Sigmoid colon (tissue), 7 donors: ENCODE measurements at places on chromosomes 3 and 15. TPM values are rescaled to one million over a fixed set of nuclear protein-coding genes. Genes with fewer than 3 reads are reported as not detected.

- no peak for DNase-seq
These were observed 265.1 kb upstream of the COL8A1 start for GRCh38 chr3:99373088-99373845.

DNA sequence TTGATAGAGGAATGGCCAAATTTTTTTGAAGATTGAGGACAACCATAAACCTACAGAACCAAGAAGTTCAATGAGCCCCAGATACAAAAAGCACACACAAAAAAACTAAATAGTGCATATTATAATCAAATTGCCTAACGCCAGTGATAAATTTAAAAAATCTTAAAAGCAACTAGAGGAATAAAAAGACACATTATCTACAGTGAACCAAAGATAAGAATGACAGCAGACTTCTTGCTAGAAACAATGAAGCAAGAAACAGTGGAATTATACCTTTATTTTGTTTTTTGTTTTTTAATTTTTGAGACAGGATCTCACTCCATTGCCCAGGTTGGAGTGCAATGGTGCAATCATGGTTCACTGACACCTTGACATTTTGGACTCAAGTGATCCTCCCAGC is 9.9 kb upstream of the SAMD7 start:
- no peak for DNase-seq

DNA sequence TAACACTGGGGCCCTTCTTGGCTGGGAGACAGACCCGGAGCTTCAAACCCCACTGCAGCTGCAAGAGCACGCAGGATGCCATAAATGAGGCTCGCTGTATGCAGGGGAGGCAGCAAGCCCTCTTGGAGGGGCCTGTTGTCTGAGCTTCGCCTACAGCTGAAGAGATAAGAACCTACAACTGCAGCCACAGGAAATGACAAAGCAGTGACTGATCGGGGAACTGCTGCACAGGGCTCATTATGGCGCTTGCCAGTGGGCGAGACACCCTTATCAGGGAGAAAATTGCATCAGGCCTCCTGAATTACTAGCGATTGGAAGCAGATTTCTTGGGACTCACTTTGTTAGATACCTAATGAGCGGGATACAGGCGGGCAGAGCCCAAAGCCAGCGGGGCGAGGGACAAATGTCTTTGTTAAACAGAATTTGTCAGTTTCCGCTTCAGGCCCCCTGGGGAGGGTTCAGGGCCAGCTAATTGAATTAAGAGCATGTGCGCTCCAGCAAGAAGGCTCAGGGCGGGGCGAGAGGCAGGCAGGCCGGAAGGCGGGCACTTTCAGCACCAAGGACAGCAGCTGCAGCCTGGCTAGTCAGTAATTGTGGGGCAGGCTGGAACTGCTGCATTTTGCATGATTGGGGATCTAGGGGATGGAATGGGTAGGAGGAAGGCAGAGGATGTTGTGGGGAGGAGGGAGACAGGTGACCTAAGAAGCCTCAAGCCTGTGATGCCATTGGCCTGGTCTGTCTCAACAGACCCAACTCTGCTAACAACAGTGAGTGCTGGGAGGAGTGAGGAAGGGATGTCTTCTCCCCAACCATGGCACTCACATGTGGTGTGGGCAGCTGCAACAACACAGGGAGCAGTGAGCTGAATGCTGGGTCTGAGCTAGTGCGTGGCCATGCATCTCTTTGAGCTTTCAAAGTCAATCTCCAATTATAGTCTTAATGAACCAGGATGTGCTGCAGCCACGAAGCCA is 55.3 kb downstream of the CCDC33 start:
- DNase-seq = peak; percentile 68

GRCh38 chr3:7487763-7488162 is 626.8 kb downstream of the GRM7 start:
- DNase-seq = no peak

GRCh38 chr3:56366641-56367162 is 101.6 kb downstream of the ERC2 start:
- DNase-seq = no peak

GRCh38 chr3:43214616-43215015 is 71.7 kb upstream of the SNRK start:
- DNase-seq = no peak

CCDC39 gene
- total RNA-seq = 0.16 TPM

- DNase-seq = no peak
These were observed 496.3 kb downstream of the ROBO2 start for GRCh38 chr3:77536038-77536775.

- DNase-seq = no peak
These were observed 123.4 kb downstream of the ABI3BP start for GRCh38 chr3:100869787-100870186.

RHCG gene
- total RNA-seq = not detected

DNA sequence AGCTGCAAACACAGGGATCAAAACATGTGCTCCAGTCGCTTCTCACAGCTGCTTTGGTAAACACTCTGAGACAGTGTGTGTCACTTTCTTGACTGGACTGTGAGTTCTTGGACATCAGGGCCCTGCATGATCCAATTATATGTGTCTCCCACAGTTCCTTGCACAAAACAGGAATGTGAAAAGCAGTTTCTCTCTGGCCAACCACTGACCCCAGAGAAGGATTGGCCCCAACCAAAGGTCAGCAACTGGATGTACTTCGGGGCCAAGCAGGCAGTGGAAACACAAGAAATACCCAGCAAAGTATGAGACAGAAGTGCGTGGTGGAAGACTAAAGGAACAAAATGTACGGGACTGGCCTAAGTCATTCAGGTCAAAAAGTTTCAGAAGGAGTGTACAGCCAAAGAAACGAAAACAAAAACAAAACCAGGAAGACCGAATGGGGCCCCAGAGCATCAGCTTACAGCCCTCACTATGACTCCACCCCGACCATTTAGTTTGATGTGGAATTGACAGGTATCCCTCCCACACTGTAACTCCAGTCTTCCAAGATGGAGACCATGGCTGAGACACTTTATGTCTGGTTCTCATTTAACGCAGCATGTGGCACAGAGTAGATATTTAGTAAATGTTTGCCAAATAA is 76.7 kb upstream of the LPP start:
- DNase-seq = peak; percentile 71

ALG1L2 gene
- not detected for total RNA-seq

DNA sequence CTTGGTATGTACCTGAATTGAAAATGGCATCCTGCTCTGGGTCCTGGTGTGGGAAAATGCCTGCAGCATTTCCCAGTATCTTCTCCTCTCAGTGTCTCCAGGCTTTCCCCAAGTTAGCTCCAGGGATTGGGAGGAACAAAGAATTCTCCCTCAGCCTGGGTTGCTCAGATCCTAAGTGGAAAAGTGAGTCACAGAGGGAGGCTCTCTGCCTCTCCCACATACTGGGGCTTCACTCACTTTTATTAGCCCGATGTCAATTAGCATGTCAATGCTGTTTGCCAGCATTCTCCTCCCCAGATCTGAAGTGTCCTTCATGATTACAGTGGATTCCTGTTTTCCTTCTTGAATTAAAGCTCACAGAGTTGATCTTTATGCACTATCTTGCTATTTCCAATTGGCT is 655.0 kb downstream of the EPHA3 start:
- DNase-seq = no peak

DNA sequence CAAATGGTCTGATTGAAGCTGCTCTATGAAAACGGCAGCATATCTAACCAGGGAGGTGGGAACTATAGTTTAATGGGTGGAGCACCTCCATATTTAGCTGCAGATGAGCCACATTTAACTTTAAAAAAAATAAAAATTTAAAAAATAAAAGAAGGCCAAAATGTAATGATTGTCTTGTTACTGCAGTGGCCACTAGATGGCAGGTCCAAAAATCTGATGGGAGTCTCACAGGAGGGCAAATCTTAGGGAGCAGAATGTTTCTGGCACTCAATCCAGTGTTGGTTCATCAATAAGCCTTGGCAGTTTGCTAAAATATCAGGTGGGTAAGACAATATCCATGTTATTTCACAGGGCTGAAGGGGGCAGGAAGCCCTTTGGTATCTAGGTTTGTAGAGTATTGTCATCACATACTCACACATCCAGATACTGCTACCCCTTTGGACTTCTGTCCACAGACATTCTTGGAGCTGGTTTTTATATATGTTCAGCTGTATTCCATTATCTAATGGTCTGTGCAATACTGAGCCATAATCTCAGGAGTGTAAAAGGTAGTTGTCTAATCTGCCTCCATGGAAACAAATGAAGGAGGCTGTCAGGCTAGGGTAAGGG is 233.3 kb downstream of the TIGIT start:
- no peak for DNase-seq

GABRG3 gene
- total RNA-seq = under 0.01 TPM

LRRC31 gene
- total RNA-seq = 0.36 TPM

DNA sequence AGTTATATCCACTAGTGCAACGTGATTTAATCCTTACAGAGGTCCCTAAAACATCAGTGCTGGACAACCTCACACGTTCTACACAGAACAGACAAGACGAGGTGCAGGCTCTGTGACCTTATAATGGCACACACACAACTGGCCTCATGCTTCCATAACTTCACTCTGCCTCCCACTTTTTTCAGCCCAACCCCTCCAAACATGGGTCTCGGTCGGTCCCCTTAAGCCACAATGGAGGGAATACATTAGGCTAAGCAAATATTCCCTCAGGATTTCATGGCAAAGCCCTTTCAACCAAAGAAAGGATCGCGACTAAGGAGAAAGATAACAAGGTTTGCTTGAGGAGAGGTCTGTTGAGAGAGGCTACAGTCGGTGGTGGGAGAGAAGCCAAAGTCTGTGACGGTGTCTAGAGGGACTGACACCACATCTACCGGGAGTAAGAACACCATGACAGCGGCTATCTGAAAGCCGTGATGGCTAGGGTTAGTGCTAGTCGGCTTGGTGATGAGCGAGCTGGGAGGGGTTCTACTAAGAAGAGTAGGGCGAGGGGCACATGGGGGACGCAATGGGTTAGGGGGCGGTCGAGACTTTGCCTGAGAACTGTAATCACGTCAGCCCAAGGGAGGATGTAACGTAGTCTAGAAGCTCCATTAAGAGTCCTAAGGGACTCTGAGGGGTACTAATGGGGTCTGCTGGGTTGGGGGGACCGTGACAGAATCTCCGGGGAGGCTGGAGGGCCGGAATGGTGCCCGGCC is 1.0 kb downstream of the MYO9A start:
- DNase-seq = peak; percentile 75

EBLN2 gene
- 4.8 TPM for total RNA-seq

NOX5 gene
- not detected for total RNA-seq

DNA sequence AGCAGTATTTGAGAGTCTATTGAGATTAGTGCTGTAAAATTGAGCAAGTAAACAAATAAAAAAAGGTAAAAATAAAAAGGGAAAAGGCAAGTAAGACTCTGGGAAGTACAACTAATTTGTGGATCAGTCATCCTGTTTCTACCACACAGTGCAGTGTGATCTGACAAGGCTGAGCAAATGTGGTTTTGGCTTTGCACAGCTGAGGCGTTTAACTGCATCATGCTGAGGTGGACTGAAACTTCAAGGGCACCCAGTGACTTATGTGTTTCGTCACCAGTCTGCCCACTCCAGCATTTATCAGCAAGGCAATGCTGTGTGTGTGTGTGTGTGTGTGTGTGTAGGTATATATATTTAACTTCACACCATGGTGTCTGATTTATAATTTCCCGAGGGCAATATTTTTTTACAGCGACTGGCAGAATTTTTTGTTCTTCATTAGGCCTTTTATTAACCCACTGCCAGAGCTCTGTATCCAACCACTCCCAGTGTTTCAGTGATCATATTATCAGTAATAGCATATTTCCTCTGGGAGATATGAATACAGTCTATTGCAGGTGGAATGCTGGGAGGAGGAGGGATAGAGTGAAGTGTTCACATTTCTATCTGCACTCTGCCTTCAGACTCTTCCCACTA is 131.5 kb upstream of the SATB1 start:
- DNase-seq = no peak

- no peak for DNase-seq
These were observed 166.3 kb downstream of the GREM1 start for GRCh38 chr15:32884146-32884545.
